Stimulated activated naive CD4-positive, alpha-beta T cell (primary cell): ENCODE measurements at places on chromosomes 6 and 20.

GRCh38 chr20:4090756-4091489 lies 75.6 kb upstream of the RNF24 start:
- DNase-seq = no peak

GRCh38 chr20:19692100-19692499 lies 66.0 kb upstream of the RIN2 start:
- DNase-seq = no peak

GRCh38 chr6:42251911-42252637 lies 34.4 kb upstream of the MRPS10 start:
- no peak for DNase-seq

DNA sequence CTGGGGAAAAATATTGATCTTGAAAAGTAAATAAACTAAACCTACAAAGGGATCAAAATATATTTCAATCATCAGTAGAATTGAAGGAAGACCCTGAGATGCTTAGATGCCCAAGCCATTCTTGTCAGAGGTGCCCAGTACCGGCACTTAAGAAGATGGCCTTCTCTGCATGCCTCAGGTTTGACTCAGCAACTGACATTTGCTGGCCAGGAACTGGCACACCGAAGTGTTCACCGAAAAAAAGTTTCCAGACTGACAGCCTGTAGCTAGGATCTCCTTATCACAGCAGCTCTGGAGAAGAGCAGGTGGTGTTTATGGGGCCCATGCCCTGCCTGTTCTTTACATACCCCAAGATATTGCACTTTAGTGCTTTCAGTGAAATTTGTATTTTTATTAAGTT lies 203.2 kb downstream of the MOXD1 start:
- no peak for DNase-seq

DNA sequence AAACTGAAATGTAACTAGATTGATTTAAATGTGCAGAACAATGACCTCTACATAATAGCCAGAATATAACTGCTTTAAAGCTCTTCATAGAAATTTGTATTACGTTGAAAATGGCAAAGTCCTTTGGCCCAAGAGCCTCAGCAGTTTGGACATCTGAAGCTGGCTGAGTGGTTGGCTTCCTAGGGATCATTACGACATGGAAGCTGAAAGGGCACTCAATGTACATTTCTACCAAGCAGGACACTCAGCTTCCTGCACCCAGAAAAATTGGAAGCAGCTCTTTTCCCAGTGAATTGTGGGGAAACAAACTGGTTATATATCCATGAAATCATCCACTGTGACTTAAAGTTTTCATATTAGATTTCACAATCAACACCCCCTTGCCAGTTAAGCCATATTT lies 40.2 kb upstream of the TNFRSF21 start:
- DNase-seq = no peak

DNA sequence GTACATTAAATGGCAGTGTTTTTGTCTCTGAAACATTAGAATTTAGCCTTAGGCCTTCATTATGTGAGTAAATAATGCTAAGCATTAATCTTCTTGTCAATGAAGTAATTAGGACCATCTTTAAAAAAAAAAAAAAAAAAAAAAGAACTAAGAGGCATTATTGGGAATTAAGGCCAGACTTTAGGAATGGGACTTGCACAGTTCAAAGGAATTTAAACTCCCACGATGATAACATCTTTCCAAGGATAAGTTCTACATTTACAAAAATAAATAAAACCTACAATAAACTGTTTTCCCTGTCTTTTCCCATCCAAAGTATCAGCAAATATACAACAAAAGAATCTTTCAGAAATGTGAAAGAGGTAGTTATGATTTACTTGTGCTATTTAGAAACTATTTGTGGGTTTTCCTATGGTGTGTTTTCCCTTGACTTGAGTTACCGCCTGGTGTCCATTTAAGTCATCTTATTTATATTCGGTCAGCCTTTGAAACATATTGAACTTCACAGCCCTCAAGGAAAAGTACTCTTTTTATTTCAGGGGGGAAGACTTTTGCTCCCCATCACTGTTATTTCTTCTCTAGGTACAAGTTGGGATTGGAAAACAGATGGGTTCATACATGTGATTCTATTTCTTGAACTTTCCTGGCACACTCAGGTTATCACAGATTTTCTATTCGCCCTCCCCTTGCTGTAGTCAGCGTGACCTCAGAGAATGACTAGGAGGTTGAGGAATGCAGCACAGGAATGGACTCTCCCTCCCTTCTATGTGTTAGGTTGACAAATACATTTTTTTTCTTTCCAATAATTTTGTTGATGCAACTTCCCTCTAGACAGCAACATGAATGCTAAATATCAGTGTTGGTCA lies 13.6 kb downstream of the STMND1 start:
- no peak for DNase-seq

DNA sequence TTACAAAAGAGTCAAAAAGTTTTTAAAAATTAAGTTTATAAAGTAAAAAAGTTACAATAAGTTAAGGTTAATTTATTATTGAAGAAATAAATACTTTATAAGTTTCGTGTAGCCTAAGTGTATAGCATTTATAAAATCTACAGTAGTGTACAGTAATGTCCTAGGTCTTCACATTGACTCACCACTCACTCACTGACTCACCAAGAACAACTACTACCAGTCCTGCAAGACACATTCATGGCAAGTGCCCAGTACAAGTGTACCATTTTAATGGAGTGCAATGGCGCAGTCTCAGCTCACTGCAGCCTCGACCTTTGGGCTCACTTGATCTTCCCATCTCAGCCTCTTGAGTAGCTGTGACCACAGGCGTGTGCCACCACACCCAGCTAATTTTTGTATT lies 128.2 kb downstream of the GPX5 start:
- no peak for DNase-seq

- DNase-seq = no peak
Measured at GRCh38 chr6:96468681-96469224, 52.9 kb upstream of the UFL1 start.

- DNase-seq = no peak
Measured at GRCh38 chr20:63850689-63851547, 10.4 kb upstream of the ABHD16B start.

DNA sequence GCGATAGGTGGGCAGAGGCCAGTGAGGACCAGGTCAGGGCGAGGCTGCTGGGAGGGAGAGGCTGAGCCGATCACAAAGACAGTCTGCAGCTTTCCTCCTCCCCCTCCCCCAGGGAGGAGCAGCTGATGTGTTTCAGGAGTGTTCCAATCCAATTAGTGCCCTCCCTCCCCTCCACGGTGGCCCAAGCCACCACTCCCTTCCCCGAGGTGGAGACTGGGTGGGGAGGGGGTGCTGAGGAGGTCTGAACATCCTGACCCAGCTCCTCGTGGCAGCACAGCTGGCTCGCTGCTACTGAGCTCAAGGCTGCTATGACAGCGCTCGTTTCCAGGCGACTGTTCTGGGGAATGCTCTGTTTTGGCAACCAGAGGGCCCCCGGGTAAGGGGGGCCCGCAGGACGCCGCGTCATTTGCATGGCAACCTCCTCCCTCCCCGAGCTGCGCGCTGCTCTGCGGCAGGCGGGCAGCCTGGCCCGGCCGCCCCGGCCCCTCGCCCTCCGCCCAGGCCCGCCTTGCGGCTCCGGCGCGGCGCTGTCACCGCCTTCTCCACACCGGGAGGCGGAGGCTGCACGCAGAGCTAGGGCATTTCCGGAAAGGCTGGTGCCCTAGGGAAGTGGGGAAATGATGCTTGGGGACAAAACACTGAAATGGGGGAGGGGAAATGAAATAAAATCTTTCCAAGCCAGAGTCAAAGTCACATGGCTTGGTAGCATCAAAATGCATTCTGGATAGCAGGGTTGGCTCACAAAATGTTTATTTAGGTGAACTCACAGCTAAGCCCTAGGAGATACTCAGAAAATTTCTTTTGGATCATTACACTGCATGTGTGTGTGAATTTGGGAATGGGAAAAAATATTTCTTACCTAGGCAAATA lies 67.4 kb upstream of the PIM1 start:
- peak; percentile 76 for DNase-seq

DNA sequence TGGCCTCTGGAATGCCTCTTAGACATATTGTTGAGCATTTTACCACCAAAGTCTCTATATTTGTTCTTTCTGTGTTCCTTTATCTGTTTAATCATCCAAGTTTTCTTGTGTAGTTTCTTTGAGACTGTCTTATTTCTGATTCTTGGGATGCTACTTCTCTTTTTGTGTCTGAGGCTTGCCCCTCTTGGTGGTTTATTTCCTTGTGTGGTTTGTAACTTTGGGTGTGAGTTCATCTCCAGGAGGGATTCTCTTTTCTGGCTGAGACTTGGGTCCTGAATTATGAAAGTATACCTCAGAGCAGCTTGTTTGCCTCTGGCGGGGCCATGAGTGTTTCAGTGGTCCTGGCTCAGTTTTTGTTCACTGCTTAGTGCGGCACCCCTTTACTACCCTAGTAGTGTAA lies 33.9 kb downstream of the PPARD start:
- DNase-seq = no peak

DNA sequence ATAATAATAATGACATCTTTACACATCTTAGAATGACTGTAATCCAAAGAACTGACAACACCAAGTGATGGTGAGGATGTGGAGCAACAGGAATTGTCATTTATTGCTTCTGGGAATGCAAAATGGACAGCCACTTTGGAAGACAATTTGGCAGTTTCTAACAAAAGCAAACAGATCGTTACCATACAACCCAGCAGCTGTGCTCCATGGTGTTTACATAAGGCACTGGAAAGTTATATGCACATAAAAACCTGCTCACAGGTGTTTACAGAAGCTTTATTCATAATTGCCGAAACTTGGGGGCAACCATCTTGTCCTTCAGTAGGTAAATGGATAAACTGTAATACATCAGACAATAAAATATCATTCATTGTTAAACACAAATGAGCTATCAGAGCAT lies 18.3 kb upstream of the ASF1A start:
- no peak for DNase-seq

DNA sequence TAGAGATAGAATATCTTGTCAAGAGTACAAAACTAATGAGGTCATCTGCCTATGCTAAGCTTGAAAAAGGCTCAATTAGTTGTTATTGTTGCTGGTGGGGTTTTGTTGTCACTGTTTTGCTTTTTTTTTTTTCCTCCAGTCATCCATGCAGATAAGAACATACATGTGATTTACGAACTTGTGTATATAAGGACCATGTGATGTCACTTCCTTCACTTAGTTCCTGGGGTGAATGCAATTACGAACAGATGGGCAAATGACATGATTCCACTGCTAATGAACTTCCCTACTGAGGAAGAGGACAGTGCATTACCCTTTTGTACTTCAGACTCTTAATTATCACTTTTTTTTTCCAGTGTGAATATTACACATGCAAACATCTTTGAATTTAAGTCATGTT lies 1175.3 kb upstream of the GJE1 start:
- no peak for DNase-seq

GRCh38 chr20:62702895-62703852 lies 5.5 kb upstream of the NTSR1 start:
- no peak for DNase-seq

- DNase-seq = peak; percentile 76
Measured at GRCh38 chr20:49979030-49979832, 3.5 kb upstream of the SNAI1 start.

- no peak for DNase-seq
Measured at GRCh38 chr6:16504609-16505008, 256.7 kb downstream of the ATXN1 start.

DNA sequence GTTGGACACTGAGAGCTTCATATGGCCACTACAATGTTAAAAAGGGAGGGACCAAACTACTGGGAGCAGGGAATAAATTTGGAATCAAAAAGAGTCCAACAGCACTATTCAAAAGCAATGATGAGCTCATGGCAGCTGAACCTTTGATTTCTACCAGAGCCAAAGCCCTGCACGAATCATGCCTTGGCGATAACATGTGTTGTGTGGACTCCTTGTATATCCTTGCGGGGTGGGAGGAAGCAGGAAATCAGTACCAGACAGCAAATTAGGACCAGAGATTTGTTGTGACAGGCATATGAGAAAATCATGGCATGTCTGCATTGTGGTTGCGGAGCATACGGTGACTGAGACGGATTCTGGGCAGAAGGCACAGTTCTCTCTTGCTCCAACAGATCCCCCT lies 85.6 kb upstream of the EMILIN3 start:
- DNase-seq = no peak

DNA sequence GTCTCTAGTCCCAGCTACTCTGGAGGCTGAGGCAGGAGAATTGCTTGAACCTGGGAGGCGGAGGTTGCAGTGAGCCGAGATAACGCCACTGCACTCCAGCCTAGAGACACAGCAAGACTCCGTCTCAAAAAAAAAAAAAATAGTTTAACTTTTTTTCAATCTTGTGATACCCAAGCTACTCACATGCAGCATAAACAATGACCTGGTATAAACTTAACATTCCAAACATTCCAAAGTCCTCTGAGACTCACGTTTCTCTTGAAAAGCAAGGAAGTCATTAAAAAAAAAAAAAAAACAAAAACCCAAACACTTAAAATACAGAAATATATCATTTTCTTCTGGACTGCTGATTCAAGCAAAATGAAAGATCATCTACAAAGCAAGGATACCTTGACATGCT lies 14.3 kb downstream of the CRNKL1 start:
- DNase-seq = no peak

GRCh38 chr20:16701296-16701695 lies 28.5 kb upstream of the SNRPB2 start:
- DNase-seq = peak; percentile 30

- DNase-seq = no peak
Measured at GRCh38 chr6:46549155-46549554, 57.9 kb upstream of the RCAN2 start.

GRCh38 chr6:7640607-7641577 lies 50.9 kb downstream of the SNRNP48 start:
- DNase-seq = no peak

GRCh38 chr6:33985947-33986346 lies 159.9 kb downstream of the GRM4 start:
- DNase-seq = no peak

- DNase-seq = no peak
Measured at GRCh38 chr20:60170116-60170515, 211.9 kb downstream of the CDH26 start.

GRCh38 chr6:25136854-25137253 lies 142.3 kb upstream of the CARMIL1 start:
- DNase-seq = no peak
